ENCODE measurements at places on chromosomes 16 and 17. TPM values are rescaled to one million over a fixed set of nuclear protein-coding genes. Genes with fewer than 3 reads are reported as not detected.

DNA sequence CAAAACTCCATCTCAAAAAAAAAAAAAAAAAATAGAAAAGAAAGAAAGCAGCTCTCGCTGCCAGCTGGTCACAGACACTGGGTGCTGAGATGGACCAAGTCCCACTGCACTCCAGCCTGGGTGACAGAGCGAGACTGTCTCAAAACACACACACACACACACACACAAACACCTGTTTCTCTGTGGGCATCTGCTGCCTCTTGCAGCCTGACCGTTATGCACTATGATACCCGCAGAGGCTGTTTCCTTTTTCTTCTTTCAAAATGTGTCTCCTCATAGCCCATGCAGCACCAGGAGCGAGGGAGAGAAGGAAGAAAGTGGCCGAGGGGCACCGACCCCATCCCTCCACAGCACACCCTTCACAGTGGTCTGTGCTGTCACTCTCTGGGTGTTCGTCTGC is 36.9 kb upstream of the KLHDC4 start:
- no peak overlapping the region for H3K4me3 ChIP-seq
- no peak for DNase-seq
- no peak overlapping the region for H3K27ac ChIP-seq

- H3K27me3 ChIP-seq: no peaks in the 10 kb centered on the region
- H3K36me3 ChIP-seq: no peaks in the 10 kb centered on the region
- no peak for DNase-seq
- no peaks in the 10 kb centered on the region for H3K4me1 ChIP-seq
Measured at GRCh38 chr16:12546918-12547607, 256.6 kb downstream of the CPPED1 start.

- no peaks in the 10 kb centered on the region for H3K36me3 ChIP-seq
- H3K4me1 ChIP-seq: no peaks in the 10 kb centered on the region
- DNase-seq: no peak
- no peak overlapping the region for H3K27ac ChIP-seq
- no peak overlapping the region for H3K4me3 ChIP-seq
Measured at GRCh38 chr16:24471561-24472350, 67.6 kb upstream of the RBBP6 start.

GRCh38 chr17:42577140-42577531 is 393 bp downstream of the PSMC3IP start:
- H3K36me3 ChIP-seq: peaks cover 23% of the 10 kb centered on the region
- no peak for DNase-seq
- H3K4me1 ChIP-seq: peaks cover 23% of the 10 kb centered on the region
- H3K4me3 ChIP-seq: peak overlapping the region; percentile 98
- H3K27me3 ChIP-seq: no peaks in the 10 kb centered on the region
- peak overlapping the region; percentile 98 for H3K27ac ChIP-seq

DNA sequence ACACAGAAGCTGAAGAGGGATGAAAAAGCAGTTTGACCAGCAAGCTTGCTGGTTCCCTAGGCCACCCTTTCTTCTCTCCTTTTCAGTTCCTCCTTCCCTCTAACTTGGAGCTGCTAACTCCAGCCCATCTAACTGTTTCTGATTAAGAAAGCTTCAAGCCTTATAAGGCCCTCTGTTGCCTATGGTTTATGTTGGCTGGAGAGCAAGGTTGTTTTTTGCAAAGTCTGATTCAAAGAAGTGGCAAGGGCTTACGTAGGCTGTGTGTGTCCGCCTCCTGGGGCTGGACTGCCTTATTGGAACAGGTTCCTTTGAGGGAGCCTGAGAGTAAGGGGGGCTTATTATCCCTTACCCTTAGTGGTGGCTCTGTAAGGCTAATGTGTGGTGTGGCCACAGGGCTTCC is 7.1 kb downstream of the AKAP1 start:
- H3K4me3 ChIP-seq: no peak overlapping the region
- no peak overlapping the region for H3K27ac ChIP-seq
- no peaks in the 10 kb centered on the region for H3K27me3 ChIP-seq
- no peaks in the 10 kb centered on the region for H3K36me3 ChIP-seq

GRCh38 chr17:60704170-60704569 is 26.5 kb downstream of the BCAS3 start:
- no peak overlapping the region for H3K27ac ChIP-seq
- H3K4me1 ChIP-seq: no peaks in the 10 kb centered on the region
- no peaks in the 10 kb centered on the region for H3K27me3 ChIP-seq
- no peak for DNase-seq
- peaks cover 18% of the 10 kb centered on the region for H3K36me3 ChIP-seq

DNA sequence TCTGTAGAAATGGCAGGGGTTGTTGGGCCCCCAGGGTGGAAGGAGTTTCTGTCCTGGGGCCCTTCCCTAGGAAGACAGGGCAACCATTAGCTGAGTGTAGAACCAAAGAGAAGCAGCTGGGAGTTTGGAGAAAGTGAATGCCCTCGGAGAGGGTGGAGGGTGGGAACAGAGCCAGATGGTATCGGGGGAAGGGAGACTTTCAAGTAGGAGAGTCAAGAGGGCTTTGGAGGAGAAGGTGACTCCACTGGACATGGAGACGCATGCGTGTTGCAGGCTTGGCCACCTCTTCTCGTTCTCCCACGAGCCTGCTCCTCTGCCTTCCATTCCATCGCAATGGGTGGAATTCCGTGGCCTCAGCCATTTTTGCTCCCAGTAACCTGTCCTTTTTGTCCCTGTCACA is 19.4 kb downstream of the SLC47A1 start:
- no peaks in the 10 kb centered on the region for H3K36me3 ChIP-seq
- H3K4me1 ChIP-seq: no peaks in the 10 kb centered on the region
- no peak overlapping the region for H3K27ac ChIP-seq
- H3K4me3 ChIP-seq: no peak overlapping the region
- H3K27me3 ChIP-seq: peaks cover 16% of the 10 kb centered on the region

- H3K4me1 ChIP-seq: no peaks in the 10 kb centered on the region
- DNase-seq: no peak
- H3K27ac ChIP-seq: no peak overlapping the region
- peaks cover 74% of the 10 kb centered on the region for H3K27me3 ChIP-seq
- no peak overlapping the region for H3K4me3 ChIP-seq
Measured at GRCh38 chr17:45902892-45903346, 8.6 kb downstream of the MAPT start.

GRCh38 chr17:29582772-29583171 is 6.7 kb downstream of the GIT1 start:
- no peaks in the 10 kb centered on the region for H3K27me3 ChIP-seq
- peaks cover 37% of the 10 kb centered on the region for H3K4me1 ChIP-seq
- DNase-seq: no peak
- no peak overlapping the region for H3K27ac ChIP-seq
- peaks cover 13% of the 10 kb centered on the region for H3K36me3 ChIP-seq
- no peak overlapping the region for H3K4me3 ChIP-seq

- peak overlapping the region; percentile 1 for H3K27ac ChIP-seq
- H3K4me1 ChIP-seq: peaks cover 54% of the 10 kb centered on the region
- no peaks in the 10 kb centered on the region for H3K27me3 ChIP-seq
- DNase-seq: no peak
Measured at GRCh38 chr17:13597723-13598347, 3.9 kb downstream of the HS3ST3A1 start.

GRCh38 chr16:5875416-5875815 is 777.8 kb upstream of the EEF2KMT start:
- H3K27ac ChIP-seq: no peak overlapping the region
- no peaks in the 10 kb centered on the region for H3K27me3 ChIP-seq
- H3K36me3 ChIP-seq: no peaks in the 10 kb centered on the region
- no peak for DNase-seq
- no peak overlapping the region for H3K4me3 ChIP-seq

DNA sequence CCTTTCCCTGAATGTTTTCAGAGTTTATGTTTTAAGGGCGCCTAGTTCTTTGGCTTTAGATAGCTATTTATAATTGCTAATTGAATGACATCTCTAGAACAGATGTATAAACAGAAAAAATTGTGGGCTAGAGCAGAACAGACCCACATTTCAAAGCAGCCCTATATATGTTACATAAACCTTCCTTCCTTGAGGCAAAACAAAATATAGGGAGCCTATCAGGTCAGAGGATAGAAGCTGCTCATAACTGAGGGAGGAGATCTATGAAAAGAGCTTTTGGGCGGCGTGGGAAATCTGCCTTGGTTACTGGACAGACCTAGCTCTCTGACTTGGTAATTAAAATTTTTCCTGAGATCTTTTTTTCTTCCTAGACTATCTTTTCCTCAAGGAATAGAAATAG is 68.4 kb downstream of the SPAG9 start:
- peaks cover 34% of the 10 kb centered on the region for H3K4me1 ChIP-seq
- peak overlapping the region; percentile 71 for H3K27ac ChIP-seq
- H3K4me3 ChIP-seq: no peak overlapping the region
- DNase-seq: no peak
- H3K27me3 ChIP-seq: no peaks in the 10 kb centered on the region
- no peaks in the 10 kb centered on the region for H3K36me3 ChIP-seq

DNA sequence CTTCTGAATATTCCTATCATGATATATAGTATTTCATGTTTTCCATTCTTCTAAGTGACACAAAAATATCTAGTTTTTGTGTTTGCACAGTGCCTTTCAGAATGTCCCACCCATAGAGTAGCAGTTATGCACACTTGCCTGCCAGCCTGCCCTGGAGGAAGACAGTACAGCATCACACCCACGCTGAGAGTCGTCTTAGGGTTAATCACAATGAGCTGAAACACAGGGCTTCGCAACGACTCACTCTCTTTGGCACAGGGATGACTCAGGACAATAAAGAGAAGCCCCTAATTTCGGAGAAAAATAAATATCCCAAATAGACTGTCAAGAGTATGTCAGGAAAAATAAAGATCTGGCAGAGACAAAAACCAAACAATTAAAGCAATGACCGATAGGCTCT is 11.6 kb upstream of the NDUFAB1 start:
- peaks cover 24% of the 10 kb centered on the region for H3K36me3 ChIP-seq
- peaks cover 12% of the 10 kb centered on the region for H3K4me1 ChIP-seq
- DNase-seq: no peak

DNA sequence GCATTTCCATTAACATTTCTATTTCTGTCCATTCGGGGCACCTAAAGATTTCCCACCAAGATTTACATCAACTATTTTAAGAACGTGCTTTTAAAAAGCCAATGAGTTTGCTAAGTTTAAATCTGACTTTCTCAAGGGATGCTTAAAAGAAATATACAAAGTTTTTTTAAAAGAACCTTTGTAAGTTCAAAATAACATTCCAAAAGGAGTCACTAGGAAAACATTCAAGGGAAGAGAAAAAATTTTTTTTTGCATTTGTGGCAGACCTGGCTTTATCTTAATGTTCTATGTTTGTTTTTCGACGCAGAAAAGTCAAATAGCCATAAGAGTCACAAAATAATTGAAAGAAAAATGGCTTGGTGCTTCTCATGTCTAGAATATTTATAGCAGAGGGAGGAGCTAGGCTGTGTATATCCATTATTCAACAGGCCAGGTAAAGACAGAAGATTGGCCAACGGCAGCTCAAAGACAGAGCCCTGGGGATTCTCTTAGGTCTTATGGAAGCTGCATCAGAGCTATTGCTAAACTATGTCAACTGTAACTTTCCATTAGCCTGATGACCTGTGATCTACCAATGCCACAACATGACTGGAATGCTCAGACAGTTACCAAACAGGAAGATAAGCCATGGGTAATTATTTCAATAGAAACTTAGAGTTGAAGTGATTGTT is 37.8 kb upstream of the MYOCD start:
- no peaks in the 10 kb centered on the region for H3K36me3 ChIP-seq
- peaks cover 40% of the 10 kb centered on the region for H3K4me1 ChIP-seq
- no peak for DNase-seq
- H3K27me3 ChIP-seq: no peaks in the 10 kb centered on the region
- H3K27ac ChIP-seq: peak overlapping the region; percentile 94

DNA sequence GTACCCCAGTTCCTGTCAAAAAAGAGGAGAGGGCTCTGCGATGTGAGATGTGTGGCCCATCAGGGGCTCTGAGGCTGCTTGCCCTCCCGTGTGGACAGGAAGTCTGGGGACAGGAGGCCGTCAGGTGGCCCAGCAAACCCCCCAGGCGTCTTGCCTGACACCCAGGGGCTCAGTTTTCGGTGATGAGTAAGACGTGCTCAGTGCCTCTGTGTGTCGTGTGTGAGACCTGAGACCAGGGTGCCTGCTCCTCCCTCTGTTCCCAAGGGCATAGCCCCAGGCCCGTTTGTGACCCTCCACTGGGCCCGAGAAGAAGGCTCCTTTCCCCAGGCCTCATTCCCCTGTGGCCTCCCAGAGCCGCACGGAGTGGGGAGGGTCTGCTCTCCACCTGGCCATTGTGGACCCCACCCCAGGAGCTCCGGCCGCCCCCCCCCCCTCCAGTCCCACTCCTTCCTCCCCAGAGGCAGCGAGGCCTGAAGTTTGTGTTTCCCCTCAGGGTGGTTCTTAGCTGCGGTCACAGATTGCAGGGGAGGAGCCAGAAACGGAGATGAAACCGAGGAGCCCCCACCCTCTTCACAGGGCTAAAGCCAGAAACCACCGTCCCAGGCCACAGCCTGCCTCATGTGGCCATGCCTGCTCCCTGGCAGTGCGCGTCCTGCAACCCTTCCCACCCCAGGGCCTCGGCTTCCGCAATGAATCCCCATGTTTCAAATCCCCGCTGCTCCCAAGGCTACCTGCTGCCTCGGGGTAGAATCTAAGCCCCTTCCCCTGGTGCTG is 4.9 kb upstream of the ACTG1 start:
- peak; percentile 84 for DNase-seq
- H3K36me3 ChIP-seq: no peaks in the 10 kb centered on the region
- H3K27me3 ChIP-seq: no peaks in the 10 kb centered on the region
- peak overlapping the region; percentile 66 for H3K27ac ChIP-seq
- H3K4me3 ChIP-seq: peak overlapping the region; percentile 60

DNA sequence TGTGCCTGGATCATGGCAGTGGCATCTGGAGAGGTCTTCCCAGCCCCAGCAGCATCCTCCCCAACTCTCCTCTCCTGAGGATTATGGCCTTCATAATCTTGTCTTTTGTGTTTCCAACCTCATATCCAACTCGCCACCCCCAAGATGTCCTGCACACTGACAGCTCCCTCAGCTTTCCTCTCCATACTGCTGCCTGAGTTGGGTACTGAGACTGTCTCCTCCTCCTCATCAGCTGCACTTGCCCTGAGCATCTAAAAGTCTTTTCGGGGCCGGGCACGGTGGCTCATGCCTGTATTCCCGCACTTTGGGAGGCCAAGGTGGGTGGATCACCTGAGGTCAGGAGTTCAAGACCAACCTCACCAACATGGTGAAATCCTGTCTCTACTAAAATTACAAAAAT is 2.0 kb downstream of the CD300LB start:
- H3K4me1 ChIP-seq: no peaks in the 10 kb centered on the region
- H3K36me3 ChIP-seq: no peaks in the 10 kb centered on the region
- no peak overlapping the region for H3K4me3 ChIP-seq

- H3K4me3 ChIP-seq: no peak overlapping the region
- no peaks in the 10 kb centered on the region for H3K27me3 ChIP-seq
- peaks cover 36% of the 10 kb centered on the region for H3K4me1 ChIP-seq
Measured at GRCh38 chr16:81520560-81521135, 76.0 kb downstream of the CMIP start.

Gene NOB1
- total RNA-seq: 41.9 TPM

Gene WFDC1
- 0.24 TPM for total RNA-seq

Gene ZG16B
- not detected for total RNA-seq

Gene CISD3
- 16.7 TPM for total RNA-seq

Gene ARL5C
- not detected for total RNA-seq

Gene SMPD3
- total RNA-seq: not detected

Gene FAM234A
- total RNA-seq: 171 TPM

All from osteocyte (in vitro differentiated cells).